NCI-H2081 treated with DMSO at 0.1 percent for 48 hours (cell line): ENCODE measurements at places on chromosomes 2 and 18.

DNA sequence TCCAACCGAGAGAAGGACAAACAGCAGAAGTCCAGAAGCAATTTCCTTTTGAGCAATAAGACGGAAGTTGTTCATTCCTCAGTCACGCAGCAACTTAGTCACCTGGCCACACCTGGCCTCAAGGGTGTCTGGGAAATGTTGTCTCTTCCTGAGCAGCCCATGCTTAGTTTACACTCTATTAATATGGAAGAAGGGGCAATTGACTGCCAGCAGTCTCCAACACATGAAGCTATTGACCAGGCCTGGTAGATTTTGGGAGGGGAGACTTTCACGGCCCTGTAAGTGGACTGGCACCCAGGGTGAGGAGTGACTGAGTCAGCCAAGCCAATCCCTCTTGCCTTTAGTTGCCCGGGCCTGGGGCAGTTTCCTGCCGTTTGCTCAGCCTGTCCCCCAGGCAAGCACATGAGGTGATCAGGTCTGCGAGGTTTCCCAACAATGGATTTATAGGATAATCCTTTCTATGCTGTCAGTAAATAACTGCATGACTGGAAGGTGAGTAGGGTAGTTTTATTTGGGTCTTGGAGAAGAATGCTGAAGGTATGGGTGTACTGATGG, 43.8 kb upstream of the PPP4R1 start:
- no peak for DNase-seq

GRCh38 chr18:9771977-9772660, 64.0 kb downstream of the RAB31 start:
- DNase-seq = no peak

DNA sequence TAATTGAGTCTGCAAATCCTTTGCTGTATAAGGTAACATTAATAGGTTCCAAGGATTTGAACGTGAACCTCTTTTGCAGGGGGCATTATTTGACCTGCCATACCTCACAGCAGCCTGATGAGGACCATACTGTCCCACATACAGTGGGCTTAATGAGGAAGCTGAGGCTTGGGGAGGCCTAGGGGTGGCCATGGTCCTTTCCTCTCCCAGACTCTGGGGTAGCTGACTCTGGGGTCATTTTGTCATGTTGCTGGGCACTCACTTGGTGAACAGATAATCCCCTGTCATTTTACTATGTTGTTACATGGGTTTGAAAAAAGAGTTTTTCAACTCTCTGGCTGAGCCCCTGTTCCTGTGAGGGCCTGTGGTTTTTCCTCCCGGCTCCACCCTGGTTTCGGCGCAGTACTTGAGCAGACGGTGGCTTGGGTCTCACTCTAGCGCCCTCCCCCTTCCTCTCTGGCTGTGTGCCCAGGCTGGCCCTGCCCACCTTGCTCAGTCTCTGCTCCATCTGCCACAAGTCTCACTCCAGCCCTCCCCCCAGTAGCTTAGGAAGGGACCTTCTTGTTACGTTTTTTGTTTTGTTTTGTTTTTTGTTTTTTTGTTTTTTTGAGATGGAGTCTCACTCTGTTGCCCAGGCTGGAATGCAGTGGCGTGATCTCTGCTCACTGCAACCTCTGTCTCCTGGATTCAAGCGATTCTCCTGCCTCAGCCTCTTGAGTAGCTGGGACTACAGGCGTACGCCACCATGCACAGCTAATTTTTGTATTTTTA, 21.0 kb downstream of the INPP4A start:
- DNase-seq = no peak

- DNase-seq = no peak
Measured at GRCh38 chr2:174729797-174730697, 34.2 kb downstream of the CHRNA1 start.

DNA sequence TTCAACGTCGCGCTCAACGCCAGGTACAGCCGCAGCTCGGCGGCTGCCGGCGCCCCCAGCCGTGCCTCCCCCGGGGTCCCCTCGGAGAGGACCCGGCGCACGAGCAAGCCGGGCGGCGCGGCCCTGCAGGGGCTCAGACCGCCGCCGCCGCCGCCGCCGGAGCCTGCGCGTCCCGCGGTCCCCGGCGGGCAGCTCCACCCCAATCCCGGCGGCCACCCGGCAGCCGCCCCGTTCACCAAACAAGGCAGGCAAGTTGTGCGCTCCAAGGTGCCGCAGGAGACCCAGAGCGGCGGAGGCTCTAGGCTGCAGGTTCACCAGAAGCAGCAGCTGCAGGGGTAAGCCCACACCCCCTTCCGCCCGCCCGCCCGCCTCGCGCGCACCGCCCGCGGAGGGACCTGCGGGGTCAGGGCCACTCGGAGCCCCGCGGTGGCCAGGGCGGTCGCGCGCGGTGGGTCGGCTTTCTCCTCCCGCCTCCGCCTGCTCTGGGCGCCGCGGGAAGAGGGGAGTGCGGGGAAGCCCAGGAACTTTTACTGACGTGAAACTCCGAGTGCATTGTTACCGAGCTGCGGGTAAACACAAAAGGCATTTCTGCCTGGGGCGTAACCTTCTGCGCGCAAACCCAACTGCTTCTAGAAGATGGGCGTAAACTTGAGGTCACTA, 861 bp downstream of the LTBP1 start:
- no peak for DNase-seq

DNA sequence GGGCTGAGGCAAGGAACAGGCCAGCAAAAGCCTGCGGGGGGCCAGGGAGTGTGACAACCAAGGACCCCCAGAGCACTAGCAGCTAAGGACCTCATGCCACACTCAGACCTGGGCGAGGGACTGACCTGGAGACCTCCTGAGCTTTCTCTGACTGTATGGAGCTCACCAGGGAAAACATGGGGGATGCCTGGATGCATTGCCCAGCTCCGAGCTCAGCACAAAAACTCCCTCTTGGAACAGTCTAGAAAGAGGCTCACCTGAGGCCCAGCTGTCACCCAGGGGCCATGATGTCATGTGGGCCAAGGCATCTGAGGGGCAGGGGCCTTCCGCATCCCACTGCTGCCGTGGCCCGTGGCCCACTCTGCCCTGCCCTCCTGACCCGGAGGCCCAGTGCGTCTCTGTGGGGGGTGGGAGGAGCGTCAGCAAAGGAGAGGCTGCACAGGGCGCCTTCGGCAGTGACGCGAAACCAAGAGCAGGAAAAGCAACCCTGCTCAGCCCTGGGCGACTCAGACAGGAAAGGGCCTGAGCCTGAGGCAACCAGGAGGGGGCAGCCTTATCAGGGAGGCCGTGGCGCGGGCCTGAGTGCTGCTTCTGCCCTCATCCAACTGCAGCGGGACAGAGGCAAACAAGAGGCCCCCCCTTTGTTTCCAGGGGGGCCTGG, 57.3 kb upstream of the ALPP start:
- no peak for DNase-seq

GRCh38 chr18:29449424-29449823, 1272.5 kb upstream of the CDH2 start:
- no peak for DNase-seq

GRCh38 chr2:29560566-29560965, 360.8 kb downstream of the ALK start:
- no peak for DNase-seq

DNA sequence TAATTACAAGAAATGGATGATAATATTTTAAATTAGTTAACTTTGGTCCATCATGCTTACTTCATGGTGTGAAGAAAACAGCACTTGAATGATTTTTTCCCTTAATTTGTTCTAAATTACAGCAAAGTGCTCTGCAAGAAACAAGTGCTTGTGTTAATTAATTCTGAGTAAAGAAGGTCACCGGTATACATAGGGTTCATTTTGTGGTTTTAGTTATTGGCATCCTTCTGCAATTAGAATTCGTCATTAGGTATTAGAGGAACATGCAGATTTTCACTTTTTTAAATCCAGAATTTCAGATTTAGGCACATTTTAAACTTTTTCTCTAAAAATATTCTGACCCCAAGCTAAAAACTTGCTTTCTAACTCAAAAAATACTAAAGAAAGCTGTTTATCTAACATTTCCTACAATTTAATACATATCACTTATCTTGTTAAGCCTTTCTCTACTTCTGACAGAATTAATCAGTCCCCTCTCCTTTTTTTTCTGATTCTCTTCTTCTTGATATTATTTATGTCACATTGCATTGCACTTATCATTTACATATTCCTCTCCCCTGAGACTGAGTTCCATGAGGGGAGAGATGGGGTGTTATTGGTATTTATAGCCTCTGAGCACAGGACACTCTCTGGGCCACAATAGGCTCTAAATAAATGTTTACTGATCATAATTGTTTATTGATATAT, 129.2 kb downstream of the PLA2R1 start:
- no peak for DNase-seq

GRCh38 chr2:111119822-111120252, 877 bp upstream of the BCL2L11 start:
- no peak for DNase-seq

DNA sequence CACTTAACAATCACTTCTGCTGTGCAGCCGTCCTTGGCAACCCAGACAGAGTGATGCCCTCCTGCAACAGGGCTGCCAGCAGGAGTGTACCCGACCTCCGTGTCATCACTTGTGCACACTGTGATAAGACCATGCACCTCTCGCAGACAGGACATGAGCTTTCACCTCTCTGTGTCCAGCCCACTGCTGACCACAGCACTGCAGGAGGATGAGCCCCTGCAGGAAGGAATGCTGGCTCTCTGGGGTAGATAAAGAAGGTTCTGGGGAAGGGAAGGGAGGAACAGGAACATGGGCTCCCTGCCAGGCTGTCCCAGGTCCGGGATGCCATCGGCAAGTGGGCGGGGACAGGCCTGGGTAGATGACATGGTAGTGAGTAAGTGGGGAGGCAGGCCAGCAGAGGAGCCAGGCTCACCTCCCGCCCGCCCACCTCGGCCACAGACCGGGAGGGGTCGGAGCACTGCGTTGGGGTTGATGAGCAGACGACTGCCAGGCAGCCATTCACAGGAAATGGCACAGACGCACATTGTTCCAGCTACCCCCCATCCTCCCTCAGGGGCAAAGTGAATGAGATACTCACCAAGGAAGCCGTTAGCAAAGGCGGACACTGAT, 18.6 kb upstream of the COL6A3 start:
- DNase-seq = no peak

GRCh38 chr2:159706385-159706980, 5.8 kb upstream of the MARCHF7 start:
- no peak for DNase-seq

DNA sequence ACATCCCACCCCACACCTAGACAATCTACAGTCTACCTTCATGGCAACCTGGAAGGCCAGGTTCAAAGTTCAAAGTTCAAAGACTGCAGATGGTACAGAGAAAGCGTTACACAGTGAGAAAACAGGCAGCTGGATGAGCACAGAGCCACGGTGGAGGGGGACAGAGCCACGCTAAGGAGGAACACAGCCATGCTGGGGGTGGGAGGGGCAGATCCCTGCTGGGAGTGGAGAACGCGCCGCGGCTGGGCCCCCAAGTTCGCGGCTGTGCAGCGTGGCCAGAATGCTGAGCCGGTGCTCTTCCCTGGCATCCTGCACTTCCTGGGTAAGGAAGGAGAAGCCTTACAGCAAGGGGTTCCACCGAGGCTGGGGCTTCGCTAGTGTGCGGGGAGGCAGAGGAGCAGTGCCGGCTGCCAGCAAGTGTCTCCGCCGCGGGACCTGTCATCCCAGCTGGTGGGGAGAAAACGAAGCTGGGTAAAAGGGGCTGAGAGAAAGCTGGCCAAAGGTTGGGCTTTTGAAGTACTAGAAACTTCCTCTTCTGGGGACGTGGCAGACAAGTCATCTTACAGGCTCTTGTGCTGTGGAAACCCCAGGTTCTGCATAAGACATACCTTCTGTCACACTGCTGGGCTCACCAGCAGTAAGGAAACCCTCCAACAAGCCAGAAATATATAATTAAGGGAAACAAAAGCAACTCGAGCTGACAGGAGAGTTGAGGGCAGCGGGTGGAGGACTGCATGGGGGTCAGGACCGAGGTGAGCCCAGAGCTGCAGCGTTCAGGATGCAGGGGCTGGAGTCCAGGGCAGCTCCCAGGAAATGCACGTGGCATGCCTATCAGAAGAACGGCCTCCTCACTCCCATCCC, 115.5 kb downstream of the HDAC4 start:
- DNase-seq = no peak

DNA sequence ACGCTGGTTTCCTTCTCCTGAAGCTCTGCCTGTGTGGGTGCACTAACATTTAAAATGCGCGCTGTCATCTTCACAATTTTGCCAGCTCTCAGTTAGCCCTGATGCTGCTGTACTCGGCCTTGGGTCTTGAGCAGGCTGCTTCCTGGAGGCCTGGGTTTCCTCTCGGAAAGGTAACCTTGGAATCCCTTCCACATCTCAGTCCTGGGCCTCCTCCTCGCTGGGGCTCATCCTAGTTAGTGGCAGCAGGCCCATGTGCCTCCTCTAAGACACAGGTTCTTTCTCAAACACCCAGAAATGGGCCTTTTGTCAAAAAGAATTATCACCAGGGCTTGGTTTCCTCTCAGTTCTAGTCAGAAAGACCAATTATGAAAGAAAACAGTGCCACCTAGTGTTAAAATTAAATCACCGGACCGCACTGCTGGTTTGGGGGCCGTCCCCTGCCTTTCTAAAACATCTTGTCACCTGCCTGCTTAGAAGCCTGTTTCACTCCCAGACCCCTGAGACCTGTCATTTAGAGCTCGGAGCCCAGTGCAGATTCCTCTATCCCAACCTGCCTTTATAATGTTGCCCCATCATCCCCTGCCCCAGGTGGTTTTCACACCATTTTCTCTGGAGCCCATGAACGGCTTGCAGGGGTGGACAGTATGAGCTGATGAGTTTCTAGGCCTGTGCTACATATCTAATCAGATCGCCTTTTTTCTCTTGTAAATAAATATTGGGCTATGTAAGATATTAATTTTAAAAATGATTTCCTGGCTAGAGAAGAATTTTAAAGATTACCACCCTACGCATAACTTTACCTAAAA, 42.4 kb downstream of the HK2 start:
- peak; percentile 32 for DNase-seq

GRCh38 chr2:100653449-100654035, 90.7 kb downstream of the PDCL3 start:
- no peak for DNase-seq

GRCh38 chr18:36527051-36527450, 229.5 kb downstream of the FHOD3 start:
- DNase-seq = no peak

DNA sequence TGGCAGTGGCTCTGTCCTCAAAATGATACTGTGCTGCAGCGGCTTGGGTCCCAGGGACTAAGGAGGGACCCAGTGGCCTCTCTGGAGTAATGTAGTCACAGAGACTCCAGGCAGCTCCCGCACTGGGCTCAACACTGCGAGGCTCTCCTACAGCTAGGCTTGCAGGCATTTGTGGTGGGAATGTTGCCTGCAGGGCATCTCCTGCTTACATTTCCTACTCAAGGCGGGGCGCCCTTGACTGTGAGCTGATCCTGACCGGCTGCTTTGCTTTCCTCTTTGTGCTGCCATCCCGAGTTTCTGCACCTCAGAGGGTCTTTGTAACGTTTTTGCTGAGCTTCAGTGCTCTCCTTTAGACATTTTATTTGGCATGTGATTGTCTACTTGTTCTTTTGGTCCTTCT, 177.4 kb upstream of the FN1 start:
- DNase-seq = no peak

DNA sequence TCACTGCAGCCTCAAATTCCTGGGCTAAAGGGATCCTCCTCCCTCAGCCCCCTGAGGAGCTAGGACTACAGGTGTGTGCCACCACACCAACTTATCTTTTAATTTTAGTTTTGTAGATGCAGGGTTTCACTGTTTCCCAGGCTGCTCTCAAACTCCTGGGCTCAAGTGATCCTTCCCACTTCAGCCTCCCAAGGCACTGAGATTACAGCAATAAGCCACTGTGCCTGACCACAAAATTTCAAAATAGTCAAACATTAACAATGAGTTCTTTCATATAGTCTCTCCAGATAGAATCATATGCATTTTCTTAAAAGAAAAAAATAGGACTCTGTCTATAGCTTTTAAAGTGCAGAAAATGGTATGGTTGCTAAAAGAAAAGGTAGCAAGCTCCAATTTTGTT, 24.9 kb upstream of the PID1 start:
- no peak for DNase-seq
